Activated CD8-positive, alpha-beta memory T cell treated with anti-CD3 and anti-CD28 coated beads, Interleukin-2, amount 50 U/mL, for 4 hours (primary cell): ENCODE measurements at places on chromosomes 1 and 21.

- no peak for DNase-seq
These were observed 65.2 kb upstream of the MARK1 start for GRCh38 chr1:220462752-220463151.

DNA sequence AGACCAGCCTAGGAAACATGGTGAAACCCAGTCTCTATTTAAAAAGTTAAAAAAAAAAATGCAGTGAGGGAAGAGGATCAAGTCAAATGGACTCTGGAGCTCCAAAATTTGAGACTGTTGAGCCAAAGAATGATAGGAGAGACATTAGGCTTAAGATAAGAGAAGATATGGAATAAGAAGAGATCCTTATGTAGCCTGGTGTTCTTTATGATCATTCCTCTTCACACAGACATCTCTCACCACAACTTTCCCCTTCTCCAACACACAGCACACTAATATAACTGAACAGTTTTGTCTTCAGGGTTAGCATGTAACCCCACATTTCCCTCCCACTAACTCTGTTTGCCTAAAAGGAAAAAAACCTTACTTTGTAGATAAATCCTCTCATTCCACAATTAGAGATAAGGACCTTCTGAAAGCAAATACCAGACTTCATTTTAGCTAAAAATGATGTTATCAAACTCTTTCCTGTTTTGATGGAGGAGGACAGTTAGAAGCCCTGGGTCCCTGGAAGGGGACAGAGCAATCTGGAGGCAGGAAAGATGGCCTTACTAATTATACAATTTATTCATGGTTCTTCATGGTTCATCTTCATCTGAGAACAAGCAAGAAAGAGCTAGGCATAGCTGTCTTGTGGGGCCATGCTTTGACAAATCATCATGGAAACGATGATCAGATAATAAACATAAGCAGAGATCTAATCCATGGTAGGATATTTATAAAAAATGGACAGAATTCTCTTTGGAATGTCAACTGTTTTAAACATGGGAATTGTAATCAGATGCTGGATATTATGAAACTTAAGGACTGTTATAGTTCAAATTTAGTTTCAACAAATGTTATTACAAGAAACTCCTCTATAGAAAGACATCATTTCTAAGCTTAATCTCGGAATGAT, 96.7 kb upstream of the S1PR1 start:
- no peak for DNase-seq

GRCh38 chr1:228274452-228275178, 66.8 kb downstream of the OBSCN start:
- DNase-seq: no peak

GRCh38 chr1:91876781-91877573, 9.0 kb downstream of the TGFBR3 start:
- DNase-seq: no peak

DNA sequence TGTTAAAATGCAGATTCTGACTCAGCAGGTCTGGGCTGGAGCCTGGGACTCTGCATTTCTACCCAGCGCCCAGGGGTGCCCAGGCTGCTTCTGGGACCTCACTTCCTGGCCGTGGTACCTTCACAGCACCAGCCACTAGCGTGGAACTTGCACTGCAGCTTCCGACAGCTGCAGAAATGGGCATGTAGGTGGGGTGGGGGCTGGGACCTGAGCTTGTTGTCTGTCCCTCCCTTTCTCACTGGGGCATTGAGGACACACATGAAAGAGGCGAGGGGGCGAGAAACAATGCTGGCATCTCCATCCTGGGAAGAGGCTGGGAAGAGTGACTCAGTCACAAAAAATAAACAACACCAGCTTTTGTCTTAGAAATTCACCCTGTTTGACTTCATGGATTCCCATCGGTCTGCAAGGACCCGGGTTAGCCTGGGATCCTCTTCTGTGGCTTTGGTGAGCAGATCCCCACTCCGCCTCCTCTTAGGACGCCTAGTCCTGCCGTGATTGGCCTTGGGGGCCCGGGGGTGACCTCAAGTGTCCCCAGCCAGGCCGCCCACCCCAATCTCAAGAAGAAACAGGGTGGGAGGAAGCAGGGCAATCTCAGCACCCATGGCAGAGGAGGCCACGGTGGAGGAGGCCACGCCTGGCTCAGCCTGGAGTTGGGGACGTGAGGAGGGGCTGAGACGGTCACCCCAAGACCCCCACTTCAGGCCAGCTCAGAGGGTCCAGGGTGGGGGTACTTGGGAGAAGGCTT, 29.9 kb upstream of the POFUT2 start:
- peak; percentile 11 for DNase-seq

DNA sequence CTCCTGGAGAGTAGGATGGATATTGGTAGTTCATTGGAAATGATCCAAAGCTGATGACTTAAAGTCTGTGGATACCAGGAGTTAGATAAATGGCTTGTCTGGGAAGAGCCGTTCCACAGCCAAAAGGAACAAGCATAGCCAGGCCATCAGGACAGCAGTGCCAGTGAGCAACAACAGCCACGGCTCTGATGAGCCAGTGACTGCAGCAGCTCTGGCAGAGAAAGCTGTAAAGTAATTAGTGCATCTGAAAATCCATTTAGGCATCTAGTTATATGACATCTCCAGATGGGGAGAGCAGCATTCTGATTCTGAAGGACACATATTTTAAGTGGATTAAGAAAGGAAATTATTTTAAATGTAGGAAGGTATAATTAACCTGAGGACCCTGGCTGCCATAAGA, 256.2 kb upstream of the PLXNA2 start:
- DNase-seq: no peak

DNA sequence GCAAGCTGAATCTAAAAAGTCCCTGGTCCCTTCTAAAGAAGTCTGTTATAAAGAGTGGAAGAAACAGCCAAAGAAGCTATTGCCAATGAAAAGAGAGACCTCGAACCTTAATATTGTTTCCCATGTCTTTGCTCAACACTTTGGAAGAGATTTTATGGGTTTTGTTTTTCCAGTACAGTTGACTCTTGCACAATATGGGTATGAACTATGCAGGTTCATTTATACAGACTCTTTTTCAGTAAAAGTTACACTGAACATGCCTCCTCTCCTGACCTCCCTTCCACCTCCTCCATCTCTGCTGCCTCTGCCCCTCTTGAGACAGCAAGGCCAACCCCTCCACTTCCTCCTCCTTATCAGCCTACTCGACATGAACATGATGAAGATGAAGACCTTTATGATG, 332.5 kb downstream of the SETD4 start:
- no peak for DNase-seq

DNA sequence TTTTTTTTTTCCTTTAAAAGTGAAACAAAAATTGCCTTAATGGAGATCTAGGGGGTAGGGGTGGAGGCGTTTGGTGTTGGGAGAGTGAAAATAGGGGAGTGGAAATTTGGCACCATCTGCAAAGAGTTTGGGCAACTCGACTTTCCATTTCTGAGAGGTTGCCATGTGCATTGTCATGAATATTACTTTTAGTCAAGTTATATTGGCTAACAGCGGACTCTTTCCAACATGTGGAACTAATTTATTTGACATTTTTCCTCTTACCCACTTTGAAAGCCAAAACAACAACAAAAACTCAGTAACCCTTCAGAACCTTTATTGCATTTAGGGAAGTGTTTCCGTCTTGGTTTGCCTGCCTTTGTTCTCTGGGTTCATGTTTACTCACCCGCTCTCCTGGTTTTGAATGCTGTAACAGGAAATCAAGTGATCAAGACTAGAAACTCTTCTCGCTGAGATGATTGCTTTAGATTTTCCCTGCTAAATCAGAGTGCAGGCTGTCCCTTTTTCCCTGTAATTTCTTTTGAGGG, 70.4 kb downstream of the CACHD1 start:
- no peak for DNase-seq

DNA sequence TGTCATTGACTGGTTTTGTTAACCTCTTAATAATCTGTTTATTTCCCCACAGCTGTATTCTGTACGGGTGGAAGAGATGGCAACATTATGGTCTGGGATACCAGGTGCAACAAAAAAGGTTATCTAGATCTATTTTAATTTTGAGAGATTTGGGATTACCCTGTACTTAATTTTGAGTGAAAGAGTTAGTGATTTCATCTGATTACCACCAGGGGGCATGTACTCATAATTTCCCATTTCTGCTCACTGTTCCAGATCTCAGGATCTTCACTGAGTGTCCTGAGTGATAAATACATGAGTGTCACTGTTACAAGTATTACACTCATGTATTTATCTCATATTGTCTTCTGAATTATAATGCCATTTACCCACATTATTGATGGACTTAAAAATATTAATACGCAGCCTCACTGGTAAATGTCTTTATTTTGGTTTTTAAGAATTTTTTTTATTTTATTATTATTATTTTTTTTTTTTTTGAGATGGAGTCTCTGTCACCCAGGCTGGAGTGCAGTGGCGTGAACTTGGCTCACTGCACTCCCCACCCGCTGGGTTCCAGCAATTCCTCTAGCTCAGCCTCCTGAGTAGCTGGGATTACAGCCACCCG, 27.4 kb downstream of the DTL start:
- DNase-seq: no peak

GRCh38 chr1:229984310-229984991, 82.6 kb upstream of the GALNT2 start:
- no peak for DNase-seq

DNA sequence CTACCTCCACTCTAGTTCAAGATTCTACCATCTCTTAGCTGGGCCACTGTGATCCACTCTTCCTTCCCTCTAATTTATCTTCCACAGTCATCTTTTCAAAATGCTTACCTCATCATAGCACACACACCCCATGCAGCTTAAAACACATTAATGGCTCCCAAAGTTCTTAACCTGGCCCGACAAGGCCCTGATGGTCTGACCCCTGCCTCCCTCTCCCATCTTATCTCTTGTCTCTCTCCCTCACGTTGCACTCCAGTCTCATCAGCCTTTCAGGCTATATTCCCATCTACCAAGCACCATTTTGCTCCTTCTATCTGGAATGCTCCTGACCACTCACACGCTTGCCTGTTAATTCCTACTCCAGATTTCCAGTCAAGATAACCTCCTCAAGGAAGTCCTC, 2.5 kb upstream of the ZBTB8A start:
- DNase-seq: no peak

GRCh38 chr1:21334214-21335087, 44.2 kb upstream of the ECE1 start:
- DNase-seq: peak; percentile 63

- no peak for DNase-seq
These were observed 46.0 kb upstream of the FOXO6 start for GRCh38 chr1:41315146-41315822.

DNA sequence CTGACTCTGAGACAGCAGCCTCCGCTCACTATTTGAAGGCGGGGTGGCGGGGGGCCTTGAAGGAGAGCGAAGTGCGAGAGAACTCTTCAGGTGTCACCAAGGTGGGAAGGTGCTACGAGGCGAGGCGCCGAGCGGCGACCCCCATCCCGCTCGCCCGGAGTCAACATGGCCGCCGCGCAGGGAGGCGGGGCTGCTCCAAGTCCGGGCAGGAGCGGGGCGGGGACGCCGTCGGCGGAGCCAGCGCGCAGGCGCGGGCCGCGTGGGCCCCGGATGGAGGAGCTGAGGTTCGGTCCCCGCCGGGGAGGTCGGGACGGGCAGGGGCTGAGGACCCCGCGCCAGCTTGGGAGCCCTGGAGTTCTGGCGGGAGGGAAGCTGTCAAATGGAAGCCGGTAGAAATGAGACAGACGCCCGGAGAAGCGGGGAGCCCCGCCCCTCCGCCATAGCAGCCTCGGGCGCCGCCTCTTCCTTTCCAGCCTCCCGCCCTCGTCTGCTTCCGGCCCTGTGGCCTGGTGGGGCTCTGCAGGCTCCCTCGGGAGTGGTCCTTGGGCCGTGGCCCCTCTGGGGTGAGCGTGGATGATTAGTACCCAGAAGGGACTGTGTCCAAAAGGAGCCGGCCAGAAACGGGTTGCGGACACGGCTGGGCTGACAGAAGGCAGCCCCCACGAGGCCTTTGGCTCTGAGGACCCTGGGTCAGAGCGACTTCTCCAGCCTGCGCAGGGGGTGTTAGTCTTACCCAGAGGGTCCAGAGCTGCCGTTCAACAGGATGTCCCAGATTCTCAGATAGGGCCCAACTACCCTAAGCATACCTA, at the start of gene PIGV:
Gene PIGV (plus strand): TSS at position 245 of the 809 bp plus-strand sequence. CDS start 2,866 bp downstream, outside the sequence.
- peak; percentile 87 for DNase-seq

DNA sequence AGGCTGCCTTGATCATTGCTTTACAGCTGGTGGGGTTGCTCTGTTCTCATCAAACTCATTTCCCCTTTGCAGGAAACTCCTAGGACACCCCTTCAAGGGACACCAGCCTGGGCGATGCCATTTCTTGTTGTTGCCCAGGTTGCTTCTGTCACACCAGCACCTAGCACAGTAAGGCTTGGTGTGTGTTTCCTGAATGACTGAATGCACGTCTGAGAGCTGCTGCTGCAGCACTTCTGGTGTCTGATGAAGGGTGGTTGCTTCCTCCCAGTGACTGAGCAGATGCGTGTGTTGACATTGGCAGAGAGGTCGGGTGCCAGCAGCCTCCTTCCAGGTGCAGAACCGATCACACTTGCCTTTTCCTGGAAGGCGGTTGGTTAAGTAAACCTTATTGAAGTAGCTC, 477.4 kb downstream of the CAMTA1 start:
- no peak for DNase-seq

- DNase-seq: no peak
These were observed 182.1 kb downstream of the ETS2 start for GRCh38 chr21:38987633-38988508.

- no peak for DNase-seq
These were observed 20.9 kb downstream of the DPH5 start for GRCh38 chr1:101004670-101005069.

DNA sequence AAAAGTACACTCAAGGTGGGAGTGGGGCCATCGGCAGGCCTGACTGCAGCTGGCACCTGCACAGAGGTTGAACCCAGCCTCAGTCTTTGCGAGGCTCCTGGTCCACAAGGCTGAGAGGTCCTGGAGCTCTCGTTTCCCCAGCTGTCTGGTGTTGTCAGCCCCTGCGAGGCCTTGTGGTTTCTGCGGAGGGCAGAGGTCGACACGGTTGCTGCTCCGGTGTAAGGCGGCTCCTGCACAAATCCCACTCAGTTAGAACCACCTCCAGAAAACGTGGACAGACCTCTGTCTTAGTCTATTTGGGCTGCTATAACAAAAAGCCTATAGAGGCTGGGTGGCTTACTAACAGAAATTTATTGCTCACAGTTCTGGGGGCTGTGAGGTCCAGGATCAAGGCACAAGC, 5.8 kb downstream of the KIAA1614 start:
- DNase-seq: no peak

DNA sequence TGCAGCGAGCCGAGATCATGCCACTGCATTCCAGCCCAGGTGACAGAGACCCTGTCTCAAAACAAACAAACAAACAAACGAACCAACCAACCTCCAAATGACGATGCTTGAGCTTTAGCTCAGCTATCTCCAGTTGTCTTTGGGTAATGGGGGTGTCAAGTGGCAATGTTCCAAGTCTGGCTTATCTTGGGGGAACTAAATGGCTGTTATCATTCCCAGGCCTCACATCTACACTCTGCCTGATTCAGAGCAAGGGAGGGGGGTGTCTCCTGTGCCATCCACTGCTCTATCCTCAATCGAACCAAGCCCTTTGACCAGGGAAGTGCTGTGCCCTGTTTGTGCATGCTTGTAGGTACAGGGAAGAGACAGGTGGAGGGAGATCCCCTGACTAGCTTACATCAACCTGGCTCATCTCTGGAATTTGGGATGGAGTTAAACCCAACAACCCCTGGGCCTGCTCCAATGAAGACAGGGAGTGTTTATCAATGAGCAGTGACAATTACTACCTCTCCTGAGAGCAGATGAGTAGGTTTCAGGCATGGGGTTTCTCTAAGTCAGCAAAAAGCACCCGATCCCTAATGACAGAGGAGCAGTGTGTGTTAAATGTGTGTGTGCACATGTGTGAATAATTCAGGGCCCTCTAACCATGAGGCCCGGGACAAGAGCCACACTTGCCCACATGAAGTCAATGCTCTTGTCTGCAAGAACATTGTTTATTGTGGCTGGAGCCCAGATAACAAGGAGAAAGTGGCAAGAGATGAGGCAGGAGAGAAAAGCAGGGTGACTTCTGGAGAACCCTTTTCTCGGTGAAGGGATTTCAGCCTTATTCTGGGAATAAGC, 20.3 kb upstream of the IL6R start:
- no peak for DNase-seq
